NCI-H2171 (cell line): ENCODE measurements at places on chromosomes 5 and 9.
A peak's percentile ranks its signal among the peaks of the same experiment; 100 is the strongest.

GRCh38 chr5:36441280-36441679 lies 139.6 kb upstream of the RANBP3L start:
- no peak for DNase-seq

DNA sequence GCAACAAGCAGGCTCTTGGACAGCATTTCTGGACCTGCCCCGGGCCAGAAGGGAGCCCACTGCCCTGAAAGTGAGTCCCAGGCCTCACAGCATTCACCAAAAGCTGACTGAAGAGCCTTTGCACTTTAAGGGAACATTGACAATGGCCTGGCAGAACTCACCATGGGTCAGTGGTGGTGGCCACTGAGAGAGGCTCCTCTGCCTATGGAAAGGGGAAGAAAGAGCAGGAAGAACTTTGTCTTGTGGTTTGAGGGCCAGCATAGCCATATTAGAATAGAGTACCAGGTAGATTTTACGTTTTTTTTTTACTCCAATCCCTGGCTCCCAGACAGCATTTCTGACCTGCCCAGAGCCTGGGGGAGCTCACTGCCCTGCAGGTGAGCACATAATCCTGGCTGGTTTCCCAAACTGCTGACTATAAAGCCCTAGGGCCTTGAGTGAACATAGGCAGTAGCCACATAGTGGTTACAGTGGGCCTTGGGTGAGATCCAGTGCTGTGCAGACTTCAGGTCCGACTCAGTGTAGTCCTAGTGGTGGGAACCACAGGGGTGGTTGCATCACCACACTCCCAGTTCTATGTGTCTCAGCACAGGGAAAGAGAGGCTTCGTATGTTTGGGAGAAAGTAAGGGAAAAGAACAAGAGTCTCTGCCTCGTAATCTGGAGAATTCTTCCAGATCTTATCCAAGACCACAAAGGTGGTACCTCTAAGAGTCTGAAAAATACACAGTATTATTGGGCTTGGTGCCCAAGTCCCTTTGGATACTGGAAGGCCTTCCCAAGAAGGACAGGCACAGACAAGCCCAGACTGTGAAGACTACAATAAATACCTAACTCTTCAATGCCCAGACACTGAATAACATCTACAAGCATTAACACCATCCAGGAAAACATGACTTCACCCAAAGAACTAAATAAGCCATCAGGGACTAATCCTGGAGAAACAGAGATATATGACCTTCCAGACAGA lies 89.5 kb downstream of the TSSK1B start:
- DNase-seq, result no peak

DNA sequence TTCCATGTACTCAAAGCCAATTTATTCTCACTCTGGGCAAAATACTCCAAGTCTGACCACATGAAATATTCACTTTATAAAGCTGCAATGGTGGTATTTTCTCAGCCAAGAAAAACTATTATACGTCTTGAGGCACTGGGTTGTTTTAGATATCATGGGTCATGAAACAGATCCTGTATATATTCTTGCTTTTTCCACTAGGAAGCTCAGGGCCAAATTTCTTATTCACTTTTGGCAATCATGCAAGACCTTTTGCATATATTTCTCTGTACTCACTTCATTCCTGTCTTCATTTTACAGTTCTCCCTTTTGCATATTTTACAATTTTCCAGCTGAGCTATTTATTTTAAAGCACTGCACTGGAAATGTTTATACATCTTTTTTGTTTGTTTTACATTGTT lies 49.8 kb downstream of the GABBR2 start:
- no peak for DNase-seq

DNA sequence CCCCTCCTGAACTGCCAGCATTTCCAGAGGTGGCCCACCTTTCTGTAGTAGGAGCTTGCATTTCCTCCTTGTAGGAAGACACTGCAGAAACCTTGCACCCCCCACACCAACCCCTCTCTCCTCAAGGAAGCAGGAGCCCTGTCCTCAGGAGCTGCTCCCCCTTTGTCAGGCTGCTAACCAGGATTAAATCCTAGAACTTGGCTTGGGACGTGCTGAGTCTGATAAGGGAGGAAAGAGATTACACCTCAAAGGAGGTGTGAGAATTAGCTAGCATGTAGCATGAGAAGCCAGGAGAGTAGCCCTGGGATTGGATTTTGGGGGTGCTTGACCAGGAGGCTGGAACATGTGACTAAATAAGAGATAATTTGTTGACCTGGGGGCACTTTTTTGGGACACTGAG lies 119.8 kb upstream of the ALDH1B1 start:
- DNase-seq, result no peak

DNA sequence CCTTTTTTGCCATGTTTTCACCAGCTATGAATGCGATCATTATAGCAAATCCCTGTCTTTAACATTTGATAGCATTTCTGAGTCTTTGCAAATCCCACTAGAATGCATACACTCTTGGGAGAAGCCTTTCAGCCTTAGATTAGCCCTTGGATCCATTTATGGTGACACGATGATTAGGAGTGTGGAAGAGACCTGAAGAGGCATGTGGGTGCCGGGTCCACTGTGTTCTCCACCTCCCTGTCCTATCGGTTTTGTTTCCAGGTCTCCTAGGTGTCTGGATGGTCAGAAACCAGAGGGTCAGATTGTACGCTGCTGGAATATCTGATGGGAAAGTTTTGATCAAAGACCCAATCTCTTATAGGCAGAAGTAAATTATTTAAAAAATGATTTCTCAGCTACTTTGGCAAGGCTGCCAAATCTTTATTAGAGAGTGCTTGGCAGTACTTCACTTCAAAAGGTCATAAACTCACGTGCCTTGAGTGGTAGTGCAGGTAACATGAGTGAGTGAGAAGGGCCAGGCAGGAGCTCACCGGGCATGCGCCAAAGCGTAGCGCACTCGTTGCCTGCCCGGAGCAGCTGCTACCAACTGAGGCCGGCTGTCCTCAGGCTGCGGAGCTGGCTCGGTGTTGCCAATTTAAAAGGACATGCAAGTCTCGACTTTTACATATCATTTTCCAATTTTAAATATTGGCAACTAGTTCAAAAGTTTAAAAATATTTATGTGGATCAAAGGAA lies 51.3 kb downstream of the PCSK5 start:
- DNase-seq, result no peak

- no peak for DNase-seq
These were observed 208.0 kb downstream of the NR3C1 start for GRCh38 chr5:143195491-143195890.

DNA sequence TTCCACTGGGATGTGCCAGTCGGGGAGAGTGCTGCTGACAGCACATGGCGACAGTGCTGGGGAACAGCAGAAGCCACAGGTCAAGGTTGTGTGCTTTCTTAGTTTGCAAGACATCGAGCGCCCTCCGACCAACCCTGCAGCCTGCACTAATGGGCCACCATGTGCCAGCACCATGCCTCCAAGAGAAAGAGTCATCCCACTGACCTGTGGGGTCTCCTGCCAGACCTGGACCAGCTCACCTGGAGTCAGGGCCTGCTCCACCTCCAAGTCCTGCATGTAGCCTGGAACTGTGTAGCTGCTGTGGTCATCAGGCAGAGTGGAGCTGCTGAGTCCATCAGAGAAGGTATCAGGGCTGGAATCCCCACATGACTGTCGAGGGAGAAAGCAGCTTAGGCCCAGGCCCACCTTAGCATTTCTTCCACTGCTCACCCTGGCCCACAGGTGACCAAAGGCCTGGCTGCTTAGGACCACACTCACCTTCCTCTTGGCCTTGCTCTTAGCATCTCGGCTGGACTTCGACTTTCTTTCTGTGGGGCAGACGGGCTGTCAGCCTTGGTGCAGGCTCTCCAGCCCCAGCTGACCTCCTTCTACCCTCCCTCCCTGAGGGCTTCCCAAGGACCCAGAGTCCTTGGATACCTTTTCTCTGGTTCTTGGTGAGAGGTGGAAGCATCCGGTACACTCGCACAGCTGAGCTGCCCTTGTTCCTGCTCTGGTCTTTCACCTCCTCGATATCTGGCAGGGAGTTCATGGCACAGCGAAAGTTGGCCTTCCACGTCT lies 4.1 kb downstream of the IRF1 start:
- DNase-seq, result no peak

- no peak for DNase-seq
These were observed 148.8 kb upstream of the MTAP start for GRCh38 chr9:21653589-21653988.

DNA sequence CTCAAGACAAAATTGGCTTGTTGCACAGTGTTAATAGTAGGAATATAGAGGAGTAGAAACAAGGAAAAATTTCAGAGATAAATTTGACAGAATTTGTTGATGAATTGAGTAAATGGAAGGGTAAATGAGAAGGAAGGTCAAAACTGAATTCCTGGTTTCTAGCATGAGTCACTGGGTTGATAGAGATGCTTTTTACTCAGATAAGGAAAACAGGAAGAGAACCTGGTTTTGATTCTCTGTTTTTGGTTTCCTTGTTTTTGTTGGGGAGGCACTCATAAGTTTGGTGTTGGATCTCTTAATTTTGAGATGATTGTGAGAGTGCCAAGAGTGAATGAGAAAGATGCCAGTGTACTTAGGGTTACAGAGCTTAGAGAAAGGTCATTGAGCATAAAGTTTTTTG lies 7.1 kb downstream of the LRRC70 start:
- DNase-seq, result no peak

GRCh38 chr5:155259648-155260047 lies 246.1 kb downstream of the KIF4B start:
- no peak for DNase-seq

GRCh38 chr9:93127395-93127911 lies 6.6 kb downstream of the NINJ1 start:
- DNase-seq, result no peak

DNA sequence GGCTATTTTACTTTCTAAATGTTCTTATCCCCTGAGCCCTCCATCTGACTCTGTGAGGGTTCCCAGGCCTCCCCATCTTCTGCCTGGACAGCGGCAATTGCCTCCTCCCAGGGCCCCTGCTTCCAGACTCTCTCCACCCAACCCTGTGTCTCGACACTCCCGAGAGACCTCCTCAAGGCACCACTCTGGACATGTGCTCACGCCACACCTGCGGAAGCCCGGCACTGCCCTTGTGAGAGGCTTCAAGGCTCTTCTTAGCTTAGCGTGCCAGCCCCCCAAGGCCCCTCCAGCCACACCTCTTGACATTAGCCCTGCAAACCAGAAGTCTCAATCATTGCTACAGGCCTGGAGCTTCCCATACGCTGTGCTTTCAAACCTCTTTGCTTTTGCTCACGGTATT lies 124.1 kb downstream of the CRB2 start:
- DNase-seq, result no peak

GRCh38 chr5:1729641-1730486 lies 69.8 kb downstream of the MRPL36 start:
- DNase-seq, result no peak

- DNase-seq, result no peak
These were observed 15.8 kb downstream of the DAB2IP start for GRCh38 chr9:121667214-121667613.

DNA sequence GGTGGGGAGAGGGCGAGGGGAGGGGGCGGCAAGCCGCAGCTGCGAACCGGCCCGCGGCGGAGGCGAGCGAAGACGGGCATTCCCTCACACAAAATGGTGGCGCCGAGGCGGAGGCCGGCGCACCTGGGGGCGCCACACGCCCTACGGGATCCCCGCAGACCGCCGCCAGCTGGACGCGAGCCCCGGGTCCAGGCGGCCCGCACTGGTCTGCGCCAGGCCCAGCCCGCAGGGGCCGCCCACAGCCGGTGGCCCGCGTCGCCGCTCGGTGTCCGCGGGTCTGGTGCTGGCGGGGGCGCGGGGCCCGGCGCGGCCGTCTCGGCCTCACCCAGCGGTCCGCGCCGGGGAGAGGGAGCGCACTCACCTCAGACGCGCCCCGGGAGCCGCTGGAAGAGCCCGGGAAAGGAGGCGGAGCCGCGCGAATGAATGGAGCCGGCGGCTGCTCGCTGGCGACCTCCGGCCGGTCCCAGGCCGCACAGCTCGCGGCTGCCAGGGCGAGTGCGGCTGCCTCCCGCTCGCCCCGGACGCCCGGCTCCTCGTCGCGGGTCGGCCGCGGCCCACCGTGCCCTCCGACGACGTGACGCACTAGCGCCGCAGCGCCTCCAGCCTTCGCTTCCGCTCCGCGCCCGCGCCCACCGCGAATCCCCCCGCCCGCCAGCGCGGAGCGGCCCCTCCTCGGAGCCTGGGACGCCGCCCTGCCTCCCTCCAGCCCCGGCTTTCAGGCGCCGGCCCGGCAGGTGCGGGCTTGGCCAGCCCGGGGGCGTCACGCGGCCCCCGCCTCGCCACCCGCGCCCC lies at the start of gene FAM169A:
Gene FAM169A, minus strand, starts transcription at position 584 of the 792 bp plus-strand sequence. CDS start 24,711 bp downstream, outside the sequence.
- DNase-seq, result peak; percentile 29

- DNase-seq, result no peak
These were observed 387.0 kb upstream of the DMAC1 start for GRCh38 chr9:8186560-8186959.

GRCh38 chr5:35087991-35088390 lies 40.2 kb upstream of the AGXT2 start:
- DNase-seq, result no peak

DNA sequence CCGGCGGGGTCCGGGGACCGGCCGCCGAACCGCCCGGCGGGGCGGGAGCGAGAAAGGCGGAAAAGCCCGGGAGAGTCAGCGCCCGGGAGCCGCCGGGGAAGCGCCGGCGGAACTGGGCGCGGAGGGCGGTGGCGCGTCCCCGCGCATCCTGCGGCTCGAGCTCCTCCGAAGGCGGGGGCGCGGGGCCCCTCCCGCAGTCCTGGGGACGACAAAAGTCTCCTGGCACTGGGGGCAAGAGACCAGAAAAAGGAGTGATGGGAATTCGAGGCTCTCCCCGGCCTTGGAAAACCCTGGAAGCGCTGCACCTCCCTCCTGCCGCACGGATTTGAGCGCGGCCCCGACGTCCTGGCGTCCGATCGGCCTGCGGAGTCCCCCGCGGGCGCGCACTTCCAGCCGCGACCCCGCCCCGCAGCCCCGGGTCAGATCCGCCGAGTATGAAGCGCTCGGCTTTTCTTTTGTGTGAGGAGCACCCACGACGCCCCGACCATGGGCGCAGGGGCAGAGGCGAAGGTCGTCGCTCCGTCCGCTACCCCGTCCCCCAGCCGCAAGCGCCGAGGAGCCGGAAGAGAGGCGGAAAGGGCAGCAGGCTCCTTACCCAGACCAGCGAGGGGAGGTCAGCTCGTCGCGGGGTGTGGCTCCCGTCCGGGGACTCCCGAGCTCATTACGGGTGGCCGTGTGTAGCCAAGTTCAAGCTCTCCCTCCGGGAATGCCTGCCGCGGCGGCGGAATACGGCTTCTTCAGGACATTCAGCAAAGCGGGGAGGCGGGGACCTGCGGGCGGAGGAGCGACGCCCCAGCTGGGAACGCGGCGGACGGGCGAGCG lies at the start of gene EPB41L4A:
Gene EPB41L4A, minus strand, starts transcription at position 114 of the 822 bp plus-strand sequence. CDS start 238 bp downstream, outside the sequence.
- DNase-seq, result no peak

- no peak for DNase-seq
These were observed 12.1 kb downstream of the NOTCH1 start for GRCh38 chr9:136533775-136534157.

GRCh38 chr9:122042056-122042455 lies 51.1 kb downstream of the TTLL11 start:
- DNase-seq, result no peak

- DNase-seq, result no peak
These were observed 362.3 kb upstream of the POU5F2 start for GRCh38 chr5:94103514-94104245.

DNA sequence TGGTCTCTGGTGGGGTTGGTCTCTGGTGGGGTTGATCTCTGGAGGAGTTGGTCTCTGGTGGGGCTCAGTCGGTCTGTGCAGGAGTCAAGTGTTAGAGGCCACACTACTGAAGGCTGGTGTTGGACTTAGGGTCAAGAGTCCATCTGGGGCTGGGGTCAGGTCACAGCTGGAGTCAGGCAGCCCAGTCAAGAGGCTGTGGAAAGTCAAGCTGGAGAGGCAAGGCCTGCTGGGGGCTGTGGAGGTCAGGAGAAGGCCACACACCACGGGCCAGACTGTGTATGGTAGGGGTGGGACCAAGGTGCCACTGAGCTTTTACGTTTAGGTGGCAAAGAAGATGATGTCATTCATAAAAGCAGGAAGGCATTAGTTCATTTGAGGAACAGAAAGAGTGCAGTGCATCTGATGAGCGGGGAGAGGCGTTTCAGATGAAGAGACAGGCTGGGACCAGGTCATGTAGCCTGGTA lies 16.7 kb upstream of the CD74 start:
- no peak for DNase-seq
